ENCODE measurements at places on chromosomes 2 and 18. TPM values are rescaled to one million over a fixed set of nuclear protein-coding genes. Genes with fewer than 3 reads are reported as not detected.

- DNase-seq = no peak
These were observed 5.6 kb downstream of the ADCYAP1 start for GRCh38 chr18:910247-910646.

- DNase-seq = no peak
These were observed 14.6 kb downstream of the EML4 start for GRCh38 chr2:42183775-42184174.

GRCh38 chr2:23476786-23477185, 91.8 kb downstream of the KLHL29 start:
- no peak for DNase-seq

DNA sequence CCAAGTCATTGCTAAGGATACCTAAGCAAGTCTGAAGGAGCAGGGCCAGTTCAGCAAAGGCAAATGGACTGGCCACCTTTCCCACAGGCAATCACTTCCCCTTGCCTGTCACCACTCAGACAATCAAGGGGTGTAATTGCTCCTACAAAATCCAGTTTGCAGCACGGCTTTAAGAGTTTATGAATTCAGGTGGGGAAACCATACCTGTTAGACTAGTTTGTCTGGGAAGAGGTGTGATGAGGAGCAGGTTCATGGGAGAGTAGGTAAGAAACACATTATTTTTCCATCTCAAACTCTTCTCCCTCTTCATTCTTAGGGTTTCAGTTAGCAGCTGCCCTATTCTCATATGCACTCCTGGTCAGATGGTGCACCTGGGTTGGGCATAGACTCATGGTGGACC, 102.5 kb downstream of the EVA1A start:
- no peak for DNase-seq

GRCh38 chr2:222871291-222871690, 10.5 kb downstream of the ACSL3 start:
- no peak for DNase-seq

DNA sequence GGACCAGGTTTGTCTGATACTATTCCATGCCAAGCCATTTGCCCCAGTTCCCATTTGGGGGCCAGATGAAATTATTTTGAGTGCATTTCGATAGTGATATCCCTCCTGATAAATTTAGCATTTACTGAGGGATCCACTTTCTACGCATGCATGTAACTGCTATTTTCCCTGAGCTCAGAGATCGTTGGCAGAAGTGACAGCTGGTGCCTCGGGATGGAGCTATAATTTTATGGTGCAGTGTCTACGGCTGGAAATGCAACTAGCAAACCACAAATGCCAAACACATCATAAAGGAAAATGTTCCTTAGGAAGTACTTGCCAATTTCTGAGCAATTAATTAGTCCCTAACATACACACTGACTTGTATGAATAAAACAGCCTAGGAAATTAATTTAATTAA, 254.8 kb downstream of the SLC8A1 start:
- DNase-seq = no peak

- no peak for DNase-seq
These were observed 147.3 kb upstream of the DLX2 start for GRCh38 chr2:172249986-172250385.

GRCh38 chr18:29862824-29863223, 1179.7 kb downstream of the DSC3 start:
- no peak for DNase-seq

DNA sequence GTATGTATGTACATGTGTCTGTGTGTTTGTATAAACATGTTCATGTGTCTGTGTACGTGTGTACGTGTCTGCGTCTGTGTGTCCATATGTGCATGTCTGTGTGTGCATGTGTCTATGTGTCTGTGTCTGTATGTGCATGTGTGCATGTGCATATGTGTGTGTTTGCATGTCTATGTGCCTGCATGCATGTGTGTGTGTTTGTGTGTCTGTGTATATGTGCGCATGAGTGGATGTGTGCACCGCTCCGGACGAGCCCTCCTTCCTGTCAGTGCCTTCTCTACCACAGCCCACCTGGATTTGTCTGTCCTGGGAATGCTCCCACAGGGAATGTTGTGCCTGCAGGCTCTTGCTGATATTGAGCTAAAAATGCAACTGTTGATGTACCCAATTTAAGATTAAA, 113.3 kb upstream of the EPC2 start:
- no peak for DNase-seq

- DNase-seq = no peak
These were observed 118.6 kb downstream of the ANKRD44 start for GRCh38 chr2:197191940-197192322.

- DNase-seq = no peak
These were observed 16.7 kb upstream of the DUSP2 start for GRCh38 chr2:96161898-96162297.

DNA sequence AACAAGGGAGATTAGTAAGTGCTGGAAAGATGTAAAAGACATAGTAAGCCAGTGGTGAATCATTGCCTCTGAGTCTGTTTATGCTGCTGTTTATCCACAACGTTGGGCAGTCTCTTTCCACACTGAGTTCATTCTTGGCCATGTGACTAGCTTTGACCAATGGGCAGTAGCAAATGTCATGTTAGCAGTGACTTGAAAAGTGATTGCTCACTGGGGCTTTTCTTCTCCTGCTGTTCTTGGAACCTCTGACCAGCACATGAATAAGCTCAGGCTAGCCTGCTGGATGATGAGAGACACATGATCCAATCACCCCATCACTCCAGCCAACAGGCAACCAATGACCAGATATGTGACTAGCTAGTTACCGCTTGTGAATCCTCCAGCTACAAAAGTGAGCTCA, 360.4 kb downstream of the SLC4A3 start:
- no peak for DNase-seq

GRCh38 chr18:24201699-24202687, 63.1 kb downstream of the CABYR start:
- no peak for DNase-seq

DNA sequence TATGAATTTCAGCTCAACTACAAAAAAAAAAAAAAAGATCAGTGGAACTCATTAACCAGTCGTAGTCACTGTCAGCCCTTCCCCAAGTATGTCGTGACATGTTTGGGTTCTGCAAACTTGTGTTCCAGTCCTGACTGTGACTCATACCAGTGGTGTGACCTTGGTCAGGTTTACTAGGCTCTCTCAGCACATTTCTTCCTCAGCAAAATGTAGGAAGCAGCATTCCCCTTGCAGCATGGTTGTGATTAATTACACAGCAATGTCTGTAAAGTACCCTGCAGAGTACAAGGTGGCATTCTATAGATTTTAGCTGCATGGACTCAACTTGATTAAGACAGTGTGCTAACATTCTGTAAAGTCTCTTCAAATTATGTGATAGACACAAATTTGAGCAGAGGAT, 156.9 kb downstream of the LAMA1 start:
- DNase-seq = no peak

- no peak for DNase-seq
These were observed 47.4 kb downstream of the SPATS2L start for GRCh38 chr2:200353874-200354273.

- no peak for DNase-seq
These were observed 212.9 kb downstream of the PTGR3 start for GRCh38 chr18:74996055-74996454.

DNA sequence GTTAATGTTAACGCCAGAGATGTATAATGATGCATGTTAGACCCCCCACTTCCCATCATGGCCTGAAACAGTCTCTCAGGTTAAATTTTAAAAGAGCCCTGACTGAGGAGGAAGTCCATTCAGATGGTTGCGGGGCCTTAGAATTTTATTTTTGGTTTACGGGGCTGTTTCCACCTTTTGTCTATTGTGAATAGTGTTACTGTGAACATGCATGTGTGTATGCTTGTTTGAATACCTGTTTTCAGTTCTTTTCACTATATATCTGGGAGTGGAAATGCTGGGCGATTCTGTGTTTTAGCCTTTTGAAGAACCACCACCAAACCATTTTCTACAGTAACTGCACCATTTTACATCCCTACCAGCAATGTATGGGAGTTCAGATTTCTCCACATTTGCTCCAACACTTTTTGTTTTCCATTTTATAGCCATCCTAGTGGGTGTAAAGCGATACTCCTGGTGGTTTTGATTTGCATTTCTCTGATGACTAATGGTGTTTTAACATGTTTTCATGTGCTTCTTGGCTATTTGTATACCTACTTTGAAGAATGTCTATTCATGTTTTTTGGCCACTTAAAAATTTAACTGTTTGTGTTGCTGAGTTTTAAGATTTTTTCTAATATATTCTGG, 133.0 kb downstream of the MYO3B start:
- DNase-seq = no peak

- DNase-seq = no peak
These were observed 9.7 kb upstream of the COPS8 start for GRCh38 chr2:237075749-237076599.

GRCh38 chr2:228103379-228103778, 78.1 kb downstream of the SPHKAP start:
- DNase-seq = no peak

GRCh38 chr18:10896851-10897250, 252.5 kb downstream of the PIEZO2 start:
- DNase-seq = no peak

DNA sequence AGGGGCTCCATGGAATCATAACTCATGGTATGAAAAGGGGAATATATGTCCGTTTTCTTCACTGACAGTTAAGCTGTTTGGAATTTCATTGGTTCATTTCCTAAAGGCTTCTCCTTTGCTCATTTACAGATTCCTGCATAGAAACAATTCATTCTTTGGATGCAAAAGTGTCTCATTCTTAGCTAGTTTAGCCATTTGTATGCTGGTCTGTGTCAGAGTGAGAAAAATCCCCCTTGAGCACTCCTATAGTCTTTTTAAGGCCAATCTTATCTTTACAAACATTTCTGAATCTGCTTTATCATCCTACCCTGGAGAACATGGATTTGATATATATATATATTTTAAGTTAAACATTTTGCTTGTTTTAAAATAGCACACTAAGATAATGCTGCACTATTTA, 1260.9 kb upstream of the NRXN1 start:
- DNase-seq = no peak

DNA sequence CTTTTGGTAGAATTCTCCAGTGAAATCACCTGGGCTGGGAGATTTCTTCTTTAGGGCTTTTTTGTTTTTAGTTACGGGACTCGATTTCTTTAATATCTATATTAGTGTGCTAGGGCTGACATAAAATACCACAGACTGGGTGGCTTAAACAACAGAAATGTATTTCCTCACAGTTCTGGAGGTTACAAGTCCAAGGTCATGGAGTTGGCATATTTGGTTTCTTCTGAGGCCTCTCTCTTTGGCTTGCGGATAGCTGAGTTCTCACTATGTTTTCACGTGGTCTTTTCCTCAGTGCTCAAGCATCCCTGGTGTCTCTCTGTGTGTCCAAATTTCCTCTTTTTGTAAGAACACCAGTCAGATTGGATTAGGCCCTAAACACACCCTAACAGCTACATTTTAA, 208.5 kb upstream of the DTNA start:
- DNase-seq = no peak

The SMARCAL1 gene
- 19.5 TPM for polyA plus RNA-seq

The RGPD3 gene
- polyA plus RNA-seq = 0.22 TPM

The MYO5B gene
- 1.7 TPM for polyA plus RNA-seq

The THADA gene
- polyA plus RNA-seq = 22.3 TPM

The CCDC93 gene
- 29.9 TPM for polyA plus RNA-seq
